Liver (tissue), 10 donors: ENCODE measurements at places on chromosomes 6 and 20.

- DNase-seq, result no peak
Observed at GRCh38 chr6:92779746-92780145, 639.6 kb downstream of the EPHA7 start.

GRCh38 chr6:37615564-37616340, 81.9 kb downstream of the MDGA1 start:
- no peak for DNase-seq

GRCh38 chr20:6673071-6673470, 94.4 kb upstream of the BMP2 start:
- DNase-seq, result no peak

- no peak for DNase-seq
Observed at GRCh38 chr6:16205377-16206144, 32.8 kb upstream of the GMPR start.

DNA sequence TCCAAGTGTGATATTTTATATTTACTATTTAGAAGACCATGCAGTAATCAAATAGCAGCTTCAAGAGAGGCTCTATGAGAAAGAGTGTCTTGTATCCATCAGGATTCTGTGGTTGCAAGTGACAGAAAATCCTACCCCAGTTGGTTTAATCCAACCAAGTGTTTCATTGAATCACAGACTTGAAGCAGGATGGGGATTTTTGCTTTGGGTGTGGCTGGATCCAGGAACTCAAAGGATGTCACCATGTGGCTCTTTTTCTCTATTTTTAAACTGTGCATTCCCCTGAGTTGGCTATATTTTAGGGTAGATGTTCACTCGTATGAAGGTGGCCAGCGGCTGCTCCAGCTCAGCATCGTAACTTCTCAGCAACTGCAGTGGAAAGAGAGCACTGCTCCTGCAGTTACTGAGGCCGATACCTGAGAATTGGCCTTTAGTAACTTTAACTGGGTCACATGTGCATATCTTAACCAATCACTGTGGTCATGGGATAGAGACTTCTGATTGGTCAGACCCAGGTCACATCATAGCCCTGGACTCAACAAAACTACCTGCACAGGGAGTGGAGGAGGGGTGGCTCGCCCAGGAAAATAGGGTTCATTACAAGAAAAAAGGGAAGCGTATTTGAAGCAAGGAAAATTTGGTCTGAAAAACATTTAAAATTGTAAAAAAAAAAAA, 396.1 kb upstream of the SULF2 start:
- no peak for DNase-seq

- no peak for DNase-seq
Observed at GRCh38 chr6:130122243-130122642, 100.5 kb downstream of the SAMD3 start.

DNA sequence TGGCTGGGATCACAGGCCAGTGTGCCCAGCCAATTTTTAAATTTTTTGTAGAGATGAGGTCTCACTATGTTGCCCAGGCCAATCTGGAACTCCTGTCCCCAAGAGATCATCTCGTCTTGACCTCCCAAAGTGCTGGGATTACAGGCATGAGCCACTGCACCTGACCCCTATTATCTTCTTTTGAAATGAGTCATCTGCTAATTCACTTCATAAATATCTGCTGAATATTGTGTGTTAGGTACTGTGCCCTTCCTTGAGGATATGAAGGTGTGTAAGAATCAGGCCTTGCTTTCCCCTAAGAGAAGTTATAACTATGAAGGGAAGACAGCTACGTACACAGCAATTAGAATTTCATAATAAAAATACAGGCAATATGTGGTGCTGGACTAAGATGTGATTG, 8.2 kb downstream of the ATRN start:
- no peak for DNase-seq

- DNase-seq, result no peak
Observed at GRCh38 chr20:44594730-44595129, 12.4 kb downstream of the PKIG start.

- DNase-seq, result no peak
Observed at GRCh38 chr20:48287021-48287494, 501.8 kb upstream of the SULF2 start.

- peak; percentile 52 for DNase-seq
Observed at GRCh38 chr20:46307139-46307998, 929 bp downstream of the CDH22 start.

GRCh38 chr20:42083280-42083679, 465.1 kb upstream of the CHD6 start:
- DNase-seq, result no peak

DNA sequence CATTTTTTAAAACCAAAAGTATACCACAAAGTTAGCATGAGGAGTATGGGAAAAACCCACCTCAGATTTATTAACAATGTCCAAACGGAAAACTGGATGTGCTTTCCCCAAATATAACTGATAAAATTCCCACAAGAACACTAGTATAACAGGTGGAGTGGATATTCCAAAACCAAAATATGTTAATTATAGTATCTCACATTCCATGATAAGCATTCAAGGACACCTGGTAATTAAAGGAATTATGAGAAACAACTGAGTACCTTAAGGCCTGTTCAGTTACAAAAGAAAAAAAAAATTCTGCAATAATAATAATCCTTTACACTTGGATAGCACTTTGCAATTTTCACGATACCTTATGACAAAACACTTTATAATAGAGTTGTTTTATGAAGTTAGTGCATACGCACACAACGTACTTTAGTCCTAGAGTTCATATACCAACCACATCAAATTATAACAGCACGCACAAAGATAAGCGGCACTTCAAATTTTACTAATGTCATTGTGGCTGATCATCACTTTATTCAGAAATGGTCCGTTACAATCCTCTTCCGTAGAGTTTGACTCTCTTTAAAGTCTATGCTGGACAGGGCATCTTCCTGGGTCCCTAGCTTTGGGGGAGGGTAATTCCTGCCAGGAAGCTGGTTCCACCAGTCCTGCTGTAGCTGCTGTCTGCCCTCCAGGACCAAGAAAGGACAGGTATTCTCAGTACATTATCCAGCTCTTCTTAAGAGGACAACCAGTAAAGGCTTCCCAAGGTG, 1.7 kb downstream of the CDK19 start:
- DNase-seq, result no peak

DNA sequence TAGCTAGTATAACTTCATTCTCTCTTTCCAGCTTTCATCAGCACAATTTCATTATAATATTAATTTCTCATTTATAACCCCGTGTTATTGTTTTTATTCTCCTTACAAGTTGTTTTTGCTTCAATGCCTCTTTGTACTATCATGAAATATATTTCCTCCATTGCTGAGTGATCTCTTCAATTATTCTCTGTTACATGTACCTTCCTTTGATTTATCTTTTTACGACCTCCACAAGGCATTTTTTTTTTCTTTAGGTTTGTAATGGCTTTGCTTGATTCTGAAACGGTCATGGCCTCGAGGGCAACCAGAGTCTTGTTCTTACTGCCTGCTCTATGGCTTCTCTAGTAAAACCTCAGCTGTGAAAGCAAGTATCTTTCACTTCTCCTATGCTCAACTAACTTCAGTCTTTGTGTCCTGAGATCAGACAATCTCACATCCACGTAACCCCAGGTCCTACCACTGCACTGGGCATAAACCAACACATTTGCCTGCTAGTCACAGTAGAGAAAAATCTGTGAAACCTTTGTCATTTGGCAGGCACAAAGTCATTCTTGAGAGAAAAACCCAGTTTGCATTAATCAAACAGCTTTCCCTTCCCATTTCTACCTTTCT, 119.9 kb downstream of the UST start:
- no peak for DNase-seq

DNA sequence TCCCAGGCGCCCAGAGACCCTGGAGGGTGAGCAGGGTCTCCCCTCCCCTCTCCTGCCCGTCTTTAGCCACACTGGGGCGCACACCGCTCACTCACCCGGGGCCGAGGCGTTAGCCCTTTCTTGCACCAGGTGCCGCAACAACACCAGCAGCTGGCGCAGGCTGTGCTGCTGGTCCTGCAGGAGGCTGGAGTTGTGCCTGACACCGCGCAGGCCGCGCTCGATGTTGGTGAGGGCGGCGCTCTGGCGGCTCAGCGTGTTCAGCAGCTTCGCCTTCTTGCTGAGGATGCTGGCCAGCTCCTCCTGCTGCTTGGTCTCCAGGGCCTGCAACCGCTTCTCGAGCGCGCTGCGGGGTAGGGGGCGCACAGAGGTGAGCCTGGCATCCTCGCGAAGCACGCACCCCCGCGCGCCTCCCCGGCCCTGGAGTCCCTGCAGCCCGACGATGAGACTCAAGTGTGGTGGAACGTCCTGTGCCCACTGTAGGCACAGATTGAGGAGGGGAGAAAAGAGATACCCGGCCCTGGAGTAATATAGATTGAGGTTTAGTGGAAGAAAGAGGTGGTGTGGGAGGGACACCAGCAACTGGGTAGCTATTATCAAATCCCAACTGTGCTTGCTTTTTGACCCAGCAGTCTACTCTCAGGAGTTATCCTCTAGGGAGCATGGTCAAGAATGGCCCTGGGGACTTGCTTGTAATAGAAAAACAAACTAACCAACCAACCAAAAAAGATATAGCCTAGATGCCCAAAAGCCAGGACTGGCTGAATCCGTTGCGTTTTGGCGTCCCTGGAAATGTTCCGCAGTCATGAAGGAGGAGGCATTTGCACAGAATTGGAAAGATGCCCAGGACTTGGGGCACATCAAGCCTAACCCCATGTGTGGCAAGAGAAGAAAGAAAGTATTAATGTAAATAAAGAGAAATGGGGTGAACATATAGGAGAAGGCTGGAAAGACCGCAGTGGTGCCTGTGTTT, 30.9 kb downstream of the ANGPT4 start:
- DNase-seq, result no peak

DNA sequence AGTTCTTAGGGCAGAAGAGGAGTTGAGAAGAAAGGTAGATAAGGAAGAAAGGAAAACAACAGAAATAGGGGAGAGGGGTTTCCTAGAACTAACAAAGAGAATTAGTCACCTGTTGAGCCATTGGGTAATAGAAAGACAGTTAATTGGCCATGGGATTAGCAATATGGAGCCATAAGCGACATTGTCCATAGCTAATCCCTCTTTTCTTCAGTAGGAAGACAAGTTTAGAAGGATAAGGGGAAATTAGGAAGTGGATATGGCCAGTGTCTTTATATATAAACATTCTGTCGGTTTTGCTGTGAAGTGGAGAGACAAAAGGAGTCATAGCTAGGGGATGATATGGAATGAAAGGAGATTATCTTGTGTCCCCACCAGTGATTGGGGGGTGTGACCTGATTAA, 43.9 kb upstream of the COL10A1 start:
- DNase-seq, result no peak

DNA sequence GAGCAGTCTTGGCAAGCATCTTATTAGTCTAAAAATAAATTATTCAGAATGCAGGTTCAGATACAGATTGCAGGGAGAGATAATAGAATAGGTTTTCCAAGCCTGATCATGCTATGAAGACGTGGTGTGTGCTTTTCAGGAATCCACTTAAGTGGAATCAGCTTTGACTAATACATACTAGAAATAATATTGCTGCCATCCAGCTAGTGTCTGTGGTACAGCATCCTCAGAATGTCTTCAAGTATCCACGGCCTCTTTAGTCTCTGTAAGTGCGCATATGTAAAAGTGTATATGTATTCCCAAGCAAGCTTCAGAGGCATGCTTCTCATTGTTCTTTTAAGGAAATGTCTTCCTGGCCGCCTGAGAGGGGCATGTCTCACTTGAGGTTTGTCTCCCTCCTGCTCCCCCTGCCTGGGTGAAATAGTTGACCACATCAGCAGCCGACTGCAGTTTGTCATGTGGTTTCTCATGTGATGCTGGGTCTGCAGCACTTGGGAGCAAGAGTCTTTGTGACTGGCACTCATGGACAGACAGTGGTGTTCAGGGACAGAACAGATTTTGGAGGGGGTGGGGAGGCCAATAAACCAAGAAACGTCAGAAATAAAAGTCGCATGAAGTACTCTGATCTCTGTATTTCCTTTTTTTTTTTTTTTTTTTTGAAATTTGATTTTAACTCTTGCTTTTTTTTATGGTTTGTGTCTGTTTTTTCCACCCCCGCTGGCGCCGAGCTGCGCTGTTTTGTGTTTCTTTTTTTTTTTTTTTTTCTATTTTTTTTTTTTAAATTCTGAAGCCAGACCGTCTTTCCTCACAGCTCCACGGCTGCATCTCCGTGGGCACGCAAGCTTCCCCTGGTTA, 150.8 kb downstream of the PRL start:
- DNase-seq, result no peak

DNA sequence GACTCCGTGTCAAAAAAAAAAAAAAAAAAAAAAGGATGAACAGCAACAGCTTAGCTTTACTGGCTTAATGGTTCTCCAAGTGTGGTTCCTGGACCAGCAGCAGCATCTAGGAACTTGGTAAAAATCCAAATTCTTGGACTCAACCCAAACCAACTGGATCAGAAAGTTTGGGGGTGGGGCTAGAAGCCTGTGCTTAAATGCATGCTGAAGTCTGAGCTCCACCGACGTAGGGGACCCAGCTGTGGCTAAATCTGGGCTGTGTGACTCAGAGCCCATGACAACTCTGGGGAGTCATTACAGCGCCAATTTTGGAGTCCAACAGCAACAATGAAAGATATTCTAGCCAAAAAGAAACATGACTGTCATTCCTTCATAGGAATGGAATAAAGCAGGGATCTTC, 13.6 kb upstream of the CHD6 start:
- DNase-seq, result no peak

GRCh38 chr6:3894590-3895311, 45.6 kb downstream of the FAM50B start:
- no peak for DNase-seq

- DNase-seq, result no peak
Observed at GRCh38 chr6:24699521-24700359, 19.2 kb downstream of the C6orf62 start.

DNA sequence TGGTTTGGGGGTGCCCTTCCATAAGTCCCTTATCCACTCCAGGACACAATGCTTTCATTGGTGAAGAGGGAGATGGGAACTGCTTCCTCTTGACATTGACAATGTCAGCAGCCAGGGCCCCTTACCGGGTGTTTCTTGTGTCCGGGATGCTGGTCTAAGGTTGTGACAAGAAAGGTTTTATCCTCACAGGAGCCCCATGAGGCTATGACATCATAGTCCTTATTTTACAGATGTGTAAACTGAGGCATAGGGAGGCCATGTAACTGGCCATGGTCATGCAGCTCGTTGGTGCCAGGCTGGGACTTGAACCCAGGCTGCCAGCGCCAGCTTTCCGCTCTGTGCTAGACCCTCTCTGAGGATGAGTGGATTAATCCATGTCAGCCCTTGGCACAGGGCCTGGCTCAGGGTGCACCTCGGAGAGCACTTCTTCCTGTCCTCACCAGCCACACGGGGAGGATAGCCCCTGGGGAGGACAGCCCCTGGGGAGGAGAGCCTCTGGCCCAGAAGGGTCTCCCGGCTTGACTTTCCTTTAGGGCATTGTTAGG, 157.3 kb downstream of the SYCP2 start:
- DNase-seq, result no peak
